ENCODE measurements at places on chromosomes 1 and 21.
A peak's percentile ranks its signal among the peaks of the same experiment; 100 is the strongest.

DNA sequence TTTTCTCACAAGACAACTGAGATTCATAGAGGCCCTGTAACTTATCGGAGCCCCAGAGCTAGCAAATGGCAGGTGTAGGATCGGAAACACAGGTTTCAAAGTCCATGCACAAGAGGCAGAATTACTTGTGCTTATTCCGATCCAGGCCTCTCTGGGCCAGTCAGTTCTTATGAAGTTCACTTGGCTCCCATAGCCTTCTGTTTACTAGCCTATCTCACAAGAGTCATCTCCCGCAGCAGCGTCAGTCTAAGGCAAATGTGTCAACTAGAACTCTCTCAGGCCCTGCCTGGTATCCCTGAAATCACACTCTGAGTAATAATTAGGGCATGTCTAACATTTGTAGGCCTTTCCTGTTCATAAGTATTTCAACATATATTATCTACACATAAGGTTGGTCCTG lies 43.3 kb downstream of the PHC2 start:
- DNase-seq = no peak

- no peak for DNase-seq
Observed at GRCh38 chr1:18336801-18337200, 143.9 kb upstream of the KLHDC7A start.

DNA sequence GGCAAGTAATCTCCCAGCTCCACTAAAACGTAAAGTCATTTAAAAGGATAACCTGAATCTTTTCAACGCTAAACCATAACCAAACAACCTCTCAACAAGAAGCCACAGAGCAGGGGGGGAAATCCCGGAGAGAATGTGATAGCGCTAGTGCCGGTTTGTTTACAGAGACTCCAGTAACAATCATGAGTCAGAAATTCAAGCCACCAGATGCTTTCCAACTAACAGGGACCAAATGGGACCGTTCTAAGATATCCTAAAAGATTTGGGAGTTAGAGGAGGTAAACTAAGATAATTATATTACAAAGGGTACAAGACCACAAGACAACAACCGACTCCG lies 825 bp downstream of the DCAF8 start:
- peak; percentile 59 for DNase-seq

- no peak for DNase-seq
Observed at GRCh38 chr1:1099506-1100183, 16.2 kb downstream of the C1orf159 start.

DNA sequence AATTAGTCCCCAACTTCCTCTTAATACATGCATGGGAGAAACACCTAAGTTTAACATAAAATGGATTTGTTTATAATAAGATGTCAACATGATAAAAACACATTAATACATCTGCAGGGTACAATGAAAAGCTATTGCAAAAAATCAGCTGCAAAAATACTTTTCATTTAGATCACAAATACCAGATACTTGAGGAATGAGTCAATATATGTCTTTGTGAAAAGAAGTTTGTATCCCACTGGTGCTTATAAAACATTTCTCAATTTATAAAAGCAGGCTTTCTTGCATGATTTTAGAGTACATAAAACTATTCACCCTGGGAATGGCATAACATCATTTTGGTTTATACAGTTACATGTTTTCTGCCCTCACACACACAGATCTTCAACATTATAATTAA lies 18.6 kb upstream of the PRKAA2 start:
- peak; percentile 21 for DNase-seq

DNA sequence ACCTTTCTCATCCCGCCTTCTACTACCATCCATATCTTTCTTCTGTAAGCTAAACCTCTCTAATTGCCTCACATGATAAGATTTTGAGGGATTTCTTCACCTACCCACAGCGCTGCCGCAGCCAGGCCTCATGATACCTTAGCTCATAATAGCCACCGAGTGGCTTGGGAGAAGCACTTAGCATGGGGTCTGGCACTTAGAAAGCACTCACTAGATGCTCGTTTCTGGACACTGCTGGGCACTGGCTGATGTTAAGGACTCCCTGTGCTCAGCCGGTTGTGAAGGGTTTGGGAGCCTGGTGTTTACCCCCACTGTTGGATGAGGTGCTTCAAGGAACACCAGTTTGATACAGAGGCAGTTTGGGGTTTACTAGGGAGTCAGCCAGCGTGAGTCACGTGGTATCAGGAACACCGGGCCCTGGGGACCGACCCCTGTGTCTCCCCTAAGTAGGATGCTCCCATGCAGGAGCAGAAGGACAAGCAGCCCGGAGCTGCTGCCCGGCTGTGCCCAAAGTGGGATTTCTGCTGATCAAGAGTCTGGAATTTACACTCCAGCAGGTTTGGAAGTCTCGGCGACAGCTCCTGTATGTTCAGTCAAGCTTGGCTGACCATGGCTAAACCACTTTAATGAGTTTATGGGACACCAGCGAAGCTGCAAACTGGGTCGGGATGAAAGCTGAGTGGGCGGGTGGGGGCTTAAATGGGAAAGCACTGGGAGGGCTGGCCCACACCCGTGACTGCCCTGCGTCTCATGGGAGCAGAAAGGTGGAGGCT lies 63.3 kb downstream of the GALNT2 start:
- no peak for DNase-seq

DNA sequence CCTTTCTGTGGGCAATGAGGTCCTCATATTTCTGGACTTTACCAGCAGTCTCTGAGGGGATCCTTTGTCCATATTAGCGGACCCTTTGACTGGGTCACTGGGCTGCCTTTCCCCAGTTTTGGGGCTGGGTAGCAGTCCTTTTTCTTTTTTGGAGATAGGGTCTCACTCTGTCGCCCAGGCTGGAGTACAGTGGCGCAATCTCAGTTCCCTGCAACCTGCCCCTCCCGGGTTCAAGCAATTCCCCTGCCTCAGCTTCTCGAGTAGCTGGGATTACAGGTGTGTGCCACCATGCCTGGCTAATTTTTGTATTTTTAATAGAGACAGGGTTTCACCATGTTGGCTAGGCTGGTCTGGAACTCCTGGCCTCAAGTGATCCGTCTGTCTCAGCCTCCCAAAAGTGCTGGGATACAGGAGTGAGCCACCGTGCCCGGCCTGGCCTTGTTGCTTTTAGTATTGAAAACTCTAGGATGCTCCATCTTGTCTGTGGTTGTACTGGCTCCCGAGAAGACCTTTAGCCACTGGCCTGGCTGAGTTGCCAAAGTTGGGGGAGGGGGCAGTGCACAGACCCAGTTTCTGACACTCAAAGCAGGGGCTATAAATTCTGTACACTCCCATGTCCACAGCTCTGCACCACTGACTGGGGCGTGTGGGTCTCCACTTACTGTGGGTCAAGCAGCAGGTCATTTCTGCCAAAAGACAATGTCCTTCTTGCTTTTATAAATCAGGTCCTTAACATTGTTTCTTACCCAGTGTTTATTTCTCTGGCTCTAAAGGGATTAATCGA lies 33.1 kb downstream of the MAN1C1 start:
- DNase-seq = no peak

GRCh38 chr1:226310245-226310540 lies 1.2 kb upstream of the LIN9 start:
- DNase-seq = no peak

- DNase-seq = no peak
Observed at GRCh38 chr1:6672558-6672957, 29.1 kb downstream of the DNAJC11 start.

GRCh38 chr1:89844241-89844807 lies 23.5 kb downstream of the LRRC8D start:
- no peak for DNase-seq

DNA sequence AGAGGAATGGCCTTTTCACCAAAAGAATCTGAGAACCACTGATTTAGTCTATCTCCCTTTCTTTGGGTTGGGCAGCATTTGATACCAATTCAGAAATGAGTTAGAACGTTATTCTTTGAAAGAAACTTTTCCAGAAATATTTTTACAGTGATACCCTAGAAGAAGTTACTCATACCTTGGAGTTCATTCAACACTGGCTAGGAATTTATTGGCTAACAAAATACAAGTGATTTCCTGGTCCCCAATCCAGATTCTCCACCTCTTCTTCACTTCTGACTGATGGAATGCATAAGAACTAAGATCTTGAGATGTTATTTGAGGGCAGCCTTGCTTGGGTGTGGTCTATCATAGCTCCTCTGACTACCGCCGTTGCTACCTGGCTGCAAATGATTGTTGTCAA lies 9.4 kb downstream of the C1orf162 start:
- no peak for DNase-seq

GRCh38 chr1:25727088-25727487 lies 72.9 kb upstream of the SELENON start:
- no peak for DNase-seq

DNA sequence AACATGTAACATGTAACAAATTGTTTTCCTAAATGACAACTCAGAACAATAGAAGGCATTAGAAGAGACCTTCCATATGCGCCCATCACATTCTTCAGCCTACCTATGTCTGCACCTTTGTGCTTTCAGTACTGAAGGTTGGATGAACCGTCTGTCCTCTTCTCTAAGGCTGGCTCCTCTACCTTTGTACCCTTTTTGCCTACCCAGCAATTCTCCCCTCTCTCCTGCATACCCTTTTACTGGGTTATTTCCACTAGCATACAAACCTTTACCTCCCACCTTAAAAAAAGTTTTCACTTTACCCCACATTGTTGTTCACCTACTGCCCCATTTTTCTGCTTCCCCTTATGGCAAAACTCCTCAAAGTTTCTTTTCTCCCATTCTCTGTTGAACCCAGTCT lies 5.2 kb downstream of the PIGV start:
- no peak for DNase-seq

DNA sequence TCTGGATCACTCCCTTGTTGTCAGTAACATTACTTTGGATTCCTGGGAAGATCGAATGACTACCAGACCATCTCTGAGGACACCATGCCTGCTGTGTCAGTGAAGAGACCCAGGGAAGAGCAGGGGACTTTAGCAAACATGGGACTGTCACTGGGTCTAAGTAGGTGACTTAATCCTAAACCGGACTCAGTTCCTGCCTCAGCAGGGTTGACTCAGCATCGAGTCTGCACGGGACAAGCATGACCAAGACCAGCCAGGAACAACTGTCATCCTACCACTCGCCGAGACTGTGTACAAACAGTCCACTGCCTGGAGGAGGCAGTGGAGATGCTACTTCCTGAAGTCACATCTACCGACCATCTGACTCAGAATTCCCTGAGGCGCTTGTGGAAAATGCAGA lies 53.2 kb upstream of the RAB4A start:
- no peak for DNase-seq

- DNase-seq = no peak
Observed at GRCh38 chr1:231232870-231233734, 7.9 kb upstream of the GNPAT start.

DNA sequence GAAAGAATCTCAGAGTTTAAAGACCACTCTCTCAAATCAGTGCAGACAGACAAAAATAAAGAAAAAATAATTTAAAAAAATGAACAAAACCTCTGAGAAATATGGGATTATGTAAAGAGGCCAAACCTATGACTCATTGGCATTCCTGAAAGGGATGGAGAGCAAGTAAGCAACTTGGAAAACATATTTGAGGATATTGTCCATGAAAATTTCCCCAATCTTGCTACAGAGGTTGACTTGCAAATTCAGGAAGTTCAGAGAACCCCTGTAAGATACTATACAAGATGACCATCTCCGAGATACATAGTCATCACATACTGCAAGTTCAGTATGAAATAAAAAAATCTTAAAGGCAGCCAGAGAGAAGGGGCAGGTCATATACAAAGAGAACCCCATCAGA lies 43.7 kb upstream of the IVNS1ABP start:
- DNase-seq = no peak

DNA sequence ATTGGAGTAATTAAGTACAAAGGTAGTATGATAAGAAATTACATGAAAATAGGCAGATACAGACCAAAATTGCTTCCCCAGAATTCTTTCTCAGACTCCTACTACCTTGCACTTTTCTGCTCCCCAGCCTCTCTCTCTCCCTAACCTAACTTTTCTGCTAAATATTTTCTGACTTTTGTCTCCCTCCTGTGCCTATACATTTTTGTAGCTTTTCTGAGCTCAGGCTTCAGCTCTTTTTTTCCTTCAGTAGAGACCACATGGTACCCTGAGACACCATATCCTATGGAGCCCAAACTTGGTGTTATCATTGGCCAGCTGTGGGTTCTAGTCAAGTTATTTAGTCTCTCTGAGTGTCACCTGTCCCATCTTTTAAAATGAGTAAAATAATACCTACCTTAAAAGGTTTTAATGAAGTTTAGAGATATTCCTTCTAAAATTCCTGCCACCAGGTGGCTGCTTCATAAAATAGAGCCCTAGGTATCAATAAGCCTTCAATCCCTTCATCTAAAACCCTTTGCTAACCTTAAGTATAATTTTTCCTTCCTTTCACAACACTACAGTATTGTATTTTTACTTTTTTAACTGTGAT lies 237.6 kb upstream of the DUSP10 start:
- no peak for DNase-seq

DNA sequence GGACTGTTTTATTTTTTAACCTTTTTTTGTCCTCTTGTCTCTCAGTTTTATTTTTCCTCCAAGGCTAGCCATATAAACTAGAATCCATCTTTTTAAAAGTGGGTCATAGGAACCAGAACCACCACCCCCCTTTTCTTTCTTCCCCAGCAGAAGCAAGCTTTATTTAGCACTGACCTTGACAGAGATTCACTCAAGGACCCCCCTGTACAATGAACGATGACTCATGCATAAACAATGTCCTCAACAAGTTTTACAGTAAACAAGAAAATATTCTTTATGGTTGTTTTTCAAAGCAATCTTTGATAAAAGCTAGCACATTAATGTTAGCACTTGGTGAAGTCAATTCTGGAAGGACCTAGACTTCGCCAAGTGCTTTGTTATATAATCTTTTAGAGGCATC lies 14.1 kb downstream of the PKN2 start:
- DNase-seq = no peak

DNA sequence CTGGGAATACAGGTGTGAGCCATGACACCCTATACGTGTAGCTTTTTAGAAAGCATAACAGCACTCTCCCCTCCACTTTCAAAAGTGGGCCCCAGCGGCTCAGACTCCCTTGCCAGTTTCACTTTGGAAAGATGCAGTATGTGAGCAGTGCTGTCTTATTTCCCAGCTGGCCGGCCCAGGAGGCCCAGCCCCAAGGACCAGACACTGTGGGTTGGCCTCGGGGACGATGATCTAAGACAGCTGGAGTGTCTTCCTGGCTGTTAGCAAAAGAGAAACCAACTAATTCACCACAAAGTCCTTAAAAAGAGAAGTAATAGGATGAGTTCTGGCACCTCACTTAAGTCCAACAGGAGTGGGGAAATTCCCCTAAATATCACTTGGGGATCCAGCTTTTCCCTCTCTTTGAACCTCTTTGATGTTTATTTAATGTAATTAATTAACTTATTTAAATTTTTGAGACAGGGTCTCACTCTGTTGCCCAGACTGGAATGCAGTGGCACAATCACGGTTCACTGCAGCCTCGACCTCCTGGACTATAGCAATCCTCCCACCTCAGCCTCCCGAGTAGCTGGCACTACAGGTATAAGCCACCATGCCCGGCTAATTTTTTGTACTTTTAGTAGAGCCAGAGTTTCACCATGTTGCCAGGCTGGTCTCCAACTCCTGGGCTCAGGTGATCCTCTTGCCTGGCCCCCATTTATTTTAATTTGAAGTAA lies 17.6 kb upstream of the CLIC4 start:
- peak; percentile 76 for DNase-seq

DNA sequence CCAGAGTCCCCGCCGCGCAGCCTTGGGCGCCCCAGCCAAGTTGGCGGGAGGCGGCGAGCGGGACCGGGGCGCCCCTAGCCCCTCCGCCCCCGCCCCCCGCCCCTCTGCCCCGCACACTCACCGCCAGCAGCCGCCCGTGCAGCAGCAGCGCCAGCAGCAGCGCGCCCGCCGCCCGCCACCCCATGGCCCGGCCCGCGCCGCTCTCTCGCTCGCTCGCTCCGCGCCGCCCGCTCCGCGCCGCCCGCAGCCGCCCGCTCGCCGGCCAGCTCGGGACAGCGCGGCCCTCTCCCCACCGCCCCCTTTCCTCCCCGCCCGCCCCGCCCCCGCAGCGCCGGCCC lies at the start of gene HSPG2:
Gene HSPG2 (minus strand): TSS at position 277 of the 338 bp plus-strand sequence. CDS start 93 bp downstream, at position 184.
- no peak for DNase-seq
